ENCODE measurements at places on chromosomes 6 and 20. TPM values are rescaled to one million over a fixed set of nuclear protein-coding genes. Genes with fewer than 3 reads are reported as not detected.

- no peak for DNase-seq
- no peaks in the 10 kb centered on the region for H3K4me1 ChIP-seq
- no peaks in the 10 kb centered on the region for H3K27me3 ChIP-seq
- H3K4me3 ChIP-seq, result no peak overlapping the region
- no peaks in the 10 kb centered on the region for H3K36me3 ChIP-seq
These were observed 696.7 kb downstream of the PTPRT start for GRCh38 chr20:42493001-42493400.

Gene CFAP61
- total RNA-seq, result 0.44 TPM

DNA sequence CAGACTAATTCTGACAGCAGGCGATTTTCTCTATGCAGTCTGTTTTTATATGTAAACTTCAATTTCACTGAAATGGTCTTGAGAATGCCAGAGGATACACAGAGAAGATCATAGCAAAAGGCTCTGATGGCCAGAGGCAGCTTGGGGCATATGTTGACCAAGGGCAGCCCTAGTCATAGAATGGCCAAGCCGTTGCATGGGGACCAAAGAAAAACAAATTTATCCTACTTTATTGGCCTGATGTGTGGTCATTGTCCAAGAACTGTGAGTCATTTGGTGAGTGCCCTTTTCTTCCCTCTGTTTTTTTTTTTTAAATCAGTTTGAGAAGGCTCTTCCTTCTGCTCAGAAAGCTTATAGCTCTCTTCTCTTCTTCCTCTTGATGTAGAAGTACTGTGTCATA is 5.8 kb downstream of the HDGFL1 start:
- DNase-seq, result no peak
- H3K4me3 ChIP-seq, result no peak overlapping the region
- H3K27me3 ChIP-seq, result no peaks in the 10 kb centered on the region
- H3K27ac ChIP-seq, result no peak overlapping the region
- H3K36me3 ChIP-seq, result no peaks in the 10 kb centered on the region
- H3K4me1 ChIP-seq, result no peaks in the 10 kb centered on the region

Gene FRMD1
- not detected for total RNA-seq

Measured in H9 (cell line).